NCI-H1436 treated with DMSO at 0.1 percent for 48 hours (cell line): ENCODE measurements at places on chromosomes 13 and 19.

DNA sequence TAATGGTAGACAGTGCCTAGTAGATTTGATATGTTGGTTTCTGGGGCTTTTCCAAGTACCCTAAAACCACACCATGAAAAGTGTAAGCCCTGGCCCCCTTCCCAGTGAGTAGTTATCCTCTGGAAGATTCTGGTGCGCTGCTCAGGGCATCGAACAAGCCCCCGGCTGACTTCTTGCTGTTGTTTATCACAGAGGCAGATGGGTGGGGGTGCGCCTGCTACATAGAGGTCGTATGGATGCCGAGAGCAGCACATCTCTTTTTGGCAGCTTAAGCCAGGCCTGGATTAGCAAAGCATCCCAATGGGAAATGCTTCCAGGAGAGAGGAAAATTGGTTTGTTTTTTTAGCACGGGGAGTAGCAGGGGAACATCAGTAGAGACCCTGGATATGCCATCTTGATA is 26.3 kb upstream of the SPATA13 start:
- DNase-seq, result no peak

GRCh38 chr19:406135-406781 is 2.7 kb downstream of the C2CD4C start:
- DNase-seq, result no peak

- DNase-seq, result no peak
Measured at GRCh38 chr13:85638265-85638664, 161.0 kb downstream of the SLITRK6 start.

DNA sequence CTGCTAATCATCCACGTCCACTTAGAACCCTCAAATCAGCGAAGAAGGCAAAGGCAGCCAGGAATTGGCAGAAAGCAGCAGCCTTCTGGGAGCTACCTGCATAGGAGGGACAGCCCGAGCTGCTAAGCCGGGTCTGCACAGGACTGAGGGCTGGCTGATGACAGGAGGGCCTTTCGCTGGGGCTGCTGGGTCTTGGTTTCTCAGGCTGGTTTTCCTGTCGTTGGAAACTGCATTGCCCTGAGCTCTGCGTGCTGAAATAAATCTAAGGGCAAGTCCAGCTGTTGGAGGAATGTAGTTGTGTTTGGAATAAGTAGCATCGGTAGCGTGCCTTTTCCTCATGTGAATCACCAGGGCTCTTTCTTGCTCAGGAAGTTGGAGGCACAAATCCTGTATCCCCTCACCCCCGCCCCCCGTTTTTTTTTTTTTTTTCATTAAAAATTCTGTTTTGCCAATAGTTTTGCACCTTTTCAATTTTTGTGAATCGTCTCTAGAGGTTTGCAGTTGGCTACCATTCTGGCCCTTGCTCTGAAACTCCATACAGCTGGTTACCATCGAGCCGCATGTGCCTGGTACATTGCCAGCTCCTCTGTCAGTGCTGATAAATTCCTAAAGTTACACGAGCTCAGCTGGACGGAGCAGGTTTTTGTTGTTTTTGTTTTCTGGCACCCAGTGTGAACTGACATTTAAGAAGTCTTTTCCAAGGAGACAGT is 193.9 kb upstream of the RNF113B start:
- no peak for DNase-seq

- no peak for DNase-seq
Measured at GRCh38 chr13:30038884-30039283, 188.5 kb upstream of the UBL3 start.

DNA sequence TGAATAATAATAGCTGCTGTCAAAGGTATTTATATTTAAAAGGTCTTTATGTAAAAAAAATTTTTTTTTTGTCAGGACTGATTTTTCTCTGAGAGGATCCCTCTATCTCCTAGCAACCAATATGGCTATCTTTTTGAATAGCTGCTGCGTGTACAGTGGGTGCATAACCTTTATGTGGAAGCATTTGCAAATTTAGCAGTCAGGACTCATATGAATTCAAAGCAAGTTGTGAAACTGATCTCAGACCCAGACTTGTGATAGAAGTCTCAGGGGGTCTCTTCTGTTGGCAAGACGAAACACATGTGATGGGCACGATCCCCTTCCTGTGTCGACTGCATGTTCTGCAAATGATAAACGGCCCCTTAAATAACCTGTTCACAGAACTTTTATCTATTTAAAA is 114.1 kb upstream of the ARGLU1 start:
- no peak for DNase-seq

DNA sequence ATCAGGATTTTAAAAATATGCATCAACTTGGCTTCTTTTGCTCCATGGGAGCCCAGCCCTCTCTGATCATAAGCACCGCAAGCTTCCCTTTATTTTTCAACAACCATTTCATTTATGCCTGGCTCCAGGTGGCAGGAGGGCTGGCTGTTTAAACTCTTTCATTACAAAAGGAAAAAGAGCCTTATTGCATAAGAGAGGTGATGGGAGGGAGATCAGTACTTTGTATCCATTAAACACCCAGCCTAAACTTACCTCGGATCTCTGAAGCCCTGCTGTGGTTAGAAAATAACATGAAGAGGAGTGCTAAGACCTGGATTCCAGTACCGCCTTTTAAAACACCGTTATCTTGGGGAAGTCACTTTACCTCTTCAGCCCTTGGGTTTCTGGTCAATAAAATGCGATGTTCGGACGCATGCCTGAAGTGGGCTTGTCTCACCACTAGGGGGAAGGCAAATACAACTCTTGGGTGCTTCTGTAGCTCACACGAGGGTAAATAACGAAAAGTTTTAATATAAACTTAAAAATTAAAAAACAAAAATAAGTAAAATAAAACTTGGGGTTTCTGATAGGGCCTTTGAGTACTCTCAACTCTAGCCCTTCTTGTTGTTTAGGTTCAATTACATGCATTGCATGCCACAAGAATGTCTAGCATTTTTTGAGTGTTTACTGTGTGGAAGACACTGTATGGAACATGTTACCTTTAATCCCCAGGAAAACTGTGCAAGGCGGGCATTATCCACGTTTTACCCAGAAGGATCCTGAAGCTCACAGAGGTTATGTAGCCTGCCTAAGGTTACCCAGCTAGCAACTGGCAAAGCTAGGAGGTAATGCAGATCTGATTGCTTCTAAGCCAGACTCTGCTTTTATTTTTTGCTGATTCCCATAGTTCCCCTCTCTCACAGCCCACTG is 240.3 kb downstream of the LMO7 start:
- DNase-seq, result peak; percentile 6
